GM23338 (cell line): ENCODE measurements at places on chromosomes 11 and 22. TPM values are rescaled to one million over a fixed set of nuclear protein-coding genes. Genes with fewer than 3 reads are reported as not detected.

DNA sequence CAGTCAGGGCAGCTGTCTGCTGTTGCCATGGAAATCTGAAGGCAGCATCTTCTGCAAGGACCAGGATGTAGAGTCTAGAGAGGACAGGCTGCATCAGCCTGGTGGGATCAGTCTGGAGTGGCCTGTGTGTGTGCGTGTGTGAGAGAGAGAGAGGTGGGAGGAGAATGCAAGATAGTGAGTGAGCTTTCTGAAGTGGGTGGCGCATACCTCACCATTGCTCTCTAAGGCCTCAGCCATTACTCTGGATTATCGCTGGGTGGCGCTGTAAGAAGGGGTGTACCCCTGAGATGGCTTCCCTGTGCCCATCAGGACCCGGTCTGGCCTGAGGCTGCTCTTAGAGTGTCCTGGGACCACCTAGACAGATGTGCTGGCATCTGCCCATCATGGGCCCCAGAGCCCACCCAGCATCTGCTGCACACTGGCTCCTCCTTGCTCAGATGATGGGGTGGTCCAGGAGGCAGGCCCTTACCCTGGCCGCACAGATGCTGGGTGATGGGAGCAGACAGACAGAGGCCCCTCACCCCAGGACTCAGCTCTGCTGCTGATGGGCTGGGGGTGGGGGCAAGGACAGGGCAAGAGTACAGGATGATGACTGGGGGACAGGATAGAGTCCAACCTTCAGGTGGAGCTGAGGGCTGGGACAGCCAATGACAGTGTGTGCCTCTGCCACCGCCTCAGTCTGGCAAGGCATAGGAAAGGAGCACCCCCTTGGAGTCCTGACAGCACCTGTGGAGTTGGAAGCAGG, 25.7 kb upstream of the TUB start:
- peak; percentile 75 for DNase-seq
- H3K4me1 ChIP-seq: no peaks in the 10 kb centered on the region; the same call in 1 of the 2 replicates
- H3K27me3 ChIP-seq: no peaks in the 10 kb centered on the region

The JAML gene
- 0.12 and 0.56 TPM in 2 replicates for total RNA-seq

DNA sequence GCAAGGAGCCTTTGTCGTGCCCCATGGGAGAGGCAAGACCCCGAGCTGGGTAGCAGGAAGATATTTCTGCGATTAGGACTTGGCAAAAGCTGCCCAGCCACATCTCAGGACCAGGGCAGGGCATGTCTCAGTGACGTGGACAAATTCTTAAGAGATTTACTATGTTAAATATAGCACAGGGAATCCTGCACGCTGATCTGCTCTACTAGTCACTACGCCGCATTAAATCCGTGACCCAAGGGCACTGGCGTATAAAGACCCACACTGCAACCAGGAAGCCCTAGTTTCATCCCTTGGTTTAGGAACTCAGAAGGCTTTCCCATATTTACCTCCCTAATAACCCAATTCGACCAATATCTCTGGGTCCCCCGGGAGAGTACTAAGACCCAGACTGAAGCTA, 35.1 kb downstream of the AP1B1 start:
- no peaks in the 10 kb centered on the region for H3K27me3 ChIP-seq
- H3K27ac ChIP-seq: no peak overlapping the region
- DNase-seq: no peak
- no peak overlapping the region for H3K4me3 ChIP-seq
- peaks cover 12% of the 10 kb centered on the region for H3K36me3 ChIP-seq

GRCh38 chr11:17075506-17075905, 2.0 kb downstream of the RPS13 start:
- peaks cover 35% of the 10 kb centered on the region for H3K36me3 ChIP-seq
- peak overlapping the region; percentile 91 for H3K4me3 ChIP-seq
- no peak for DNase-seq
- H3K27ac ChIP-seq: peak overlapping the region; percentile 75
- H3K27me3 ChIP-seq: no peaks in the 10 kb centered on the region

The VPREB1 gene
- not detected in 2 replicates for total RNA-seq

- no peak overlapping the region for H3K4me3 ChIP-seq
- H3K36me3 ChIP-seq: no peaks in the 10 kb centered on the region
- peaks cover 23% of the 10 kb centered on the region; the same call in 1 of the 2 replicates for H3K27me3 ChIP-seq
Measured at GRCh38 chr11:78399136-78399535, 18.5 kb downstream of the GAB2 start.

The GGTLC2 gene
- not detected in 2 replicates for total RNA-seq

- H3K27me3 ChIP-seq: no peaks in the 10 kb centered on the region
- H3K36me3 ChIP-seq: 0 out of 2 replicates have a peak, but pooled peaks cover 10% of the 10 kb centered on the region
- H3K4me1 ChIP-seq: no peaks in the 10 kb centered on the region
- DNase-seq: no peak
Measured at GRCh38 chr22:48332438-48333322, 1495.0 kb downstream of the BRD1 start.

- H3K4me3 ChIP-seq: peak overlapping the region; percentile 68
- peaks cover 44% of the 10 kb centered on the region for H3K27me3 ChIP-seq
Measured at GRCh38 chr22:37419969-37420685, 7.2 kb downstream of the ELFN2 start.

The CUL5 gene
- total RNA-seq: 23.2 and 26.0 TPM in 2 replicates

DNA sequence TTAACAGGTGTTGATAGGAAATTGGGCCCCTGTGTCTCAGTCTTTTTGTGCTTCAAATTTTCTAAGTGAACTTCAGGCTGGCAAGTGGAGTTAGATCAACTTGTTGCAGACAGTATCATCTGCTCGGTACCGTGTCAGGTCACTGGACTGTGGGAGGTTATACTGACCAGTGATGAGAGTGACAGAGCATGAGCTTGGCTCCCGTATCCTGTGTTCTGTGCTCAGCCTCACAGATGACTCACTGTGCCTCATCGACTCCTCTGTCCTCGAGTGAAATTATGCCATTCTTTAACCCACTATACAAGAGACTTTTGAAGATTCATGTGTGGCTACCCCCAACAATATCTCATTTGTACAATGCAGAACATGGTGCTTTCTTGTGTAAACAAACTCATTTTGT, 7.9 kb downstream of the GRAP2 start:
- no peak for DNase-seq
- no peaks in the 10 kb centered on the region for H3K36me3 ChIP-seq
- no peaks in the 10 kb centered on the region for H3K27me3 ChIP-seq
- H3K4me3 ChIP-seq: no peak overlapping the region

The RTN4R gene
- total RNA-seq: 33.4 and 38.4 TPM in 2 replicates

DNA sequence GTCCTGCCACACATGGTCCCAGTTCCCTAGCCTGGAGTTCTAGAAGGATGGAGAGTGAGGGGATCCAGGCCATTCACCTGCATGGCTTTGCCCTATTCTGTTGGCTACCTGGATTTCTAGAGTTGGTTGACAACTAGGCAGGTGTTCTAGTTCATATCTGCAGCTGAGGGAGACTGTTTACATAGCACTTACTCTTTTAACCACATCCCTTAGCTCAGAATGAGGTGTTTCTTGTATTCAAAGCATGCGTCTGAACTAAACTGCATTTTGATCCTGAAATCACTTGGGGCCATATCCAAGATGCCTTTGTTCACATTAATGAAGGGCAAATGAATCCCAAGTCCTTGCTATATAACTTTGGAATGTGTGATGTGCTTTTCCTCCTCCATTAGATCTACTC, 60.9 kb downstream of the SYT13 start:
- no peak overlapping the region for H3K27ac ChIP-seq
- H3K4me3 ChIP-seq: no peak overlapping the region
- no peaks in the 10 kb centered on the region for H3K27me3 ChIP-seq
- no peak for DNase-seq
- H3K4me1 ChIP-seq: no peaks in the 10 kb centered on the region

GRCh38 chr11:35583843-35584242, 34.4 kb upstream of the FJX1 start:
- H3K27me3 ChIP-seq: no peaks in the 10 kb centered on the region
- no peak overlapping the region for H3K27ac ChIP-seq
- H3K4me1 ChIP-seq: no peaks in the 10 kb centered on the region
- no peaks in the 10 kb centered on the region for H3K36me3 ChIP-seq
- no peak overlapping the region for H3K4me3 ChIP-seq
- no peak for DNase-seq

DNA sequence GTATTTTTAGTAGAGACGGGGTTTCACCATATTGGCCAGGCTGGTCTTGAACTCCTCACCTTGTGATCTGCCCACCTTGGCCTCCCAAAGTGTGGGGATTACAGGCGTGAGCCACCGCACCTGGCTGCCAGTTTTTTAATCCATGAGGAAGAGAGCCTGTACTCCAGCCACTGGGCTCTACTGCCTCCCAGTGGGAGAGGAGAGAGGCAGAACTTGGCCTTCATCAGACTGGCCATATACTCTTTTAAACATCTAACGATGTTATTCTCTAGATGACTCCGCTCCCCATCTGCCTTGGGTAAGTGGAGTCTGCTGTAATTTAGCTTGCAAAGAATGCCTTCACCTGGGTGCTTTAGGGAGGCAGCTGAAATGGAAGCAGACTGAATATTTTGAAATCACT, 34.6 kb downstream of the SLC6A5 start:
- H3K36me3 ChIP-seq: no peaks in the 10 kb centered on the region
- H3K27ac ChIP-seq: no peak overlapping the region
- no peaks in the 10 kb centered on the region for H3K27me3 ChIP-seq

The E2F8 gene
- 6.3 and 10.6 TPM in 2 replicates for total RNA-seq

The APOL5 gene
- total RNA-seq: not detected in 2 replicates

The CYTH4 gene
- total RNA-seq: not detected in 2 replicates

The OR5B2 gene
- not detected in 2 replicates for total RNA-seq

GRCh38 chr22:39498802-39499201, 3.3 kb upstream of the MIEF1 start:
- H3K4me1 ChIP-seq: peaks cover 13% of the 10 kb centered on the region
- no peaks in the 10 kb centered on the region for H3K36me3 ChIP-seq
- H3K27me3 ChIP-seq: peaks cover 19% of the 10 kb centered on the region

The SPI1 gene
- total RNA-seq: not detected in 2 replicates

GRCh38 chr22:29831958-29832357, 6.1 kb downstream of the ASCC2 start:
- DNase-seq: no peak
- H3K27ac ChIP-seq: no peak overlapping the region
- no peak overlapping the region for H3K4me3 ChIP-seq
- no peaks in the 10 kb centered on the region for H3K36me3 ChIP-seq
- H3K4me1 ChIP-seq: no peaks in the 10 kb centered on the region
- H3K27me3 ChIP-seq: no peaks in the 10 kb centered on the region

DNA sequence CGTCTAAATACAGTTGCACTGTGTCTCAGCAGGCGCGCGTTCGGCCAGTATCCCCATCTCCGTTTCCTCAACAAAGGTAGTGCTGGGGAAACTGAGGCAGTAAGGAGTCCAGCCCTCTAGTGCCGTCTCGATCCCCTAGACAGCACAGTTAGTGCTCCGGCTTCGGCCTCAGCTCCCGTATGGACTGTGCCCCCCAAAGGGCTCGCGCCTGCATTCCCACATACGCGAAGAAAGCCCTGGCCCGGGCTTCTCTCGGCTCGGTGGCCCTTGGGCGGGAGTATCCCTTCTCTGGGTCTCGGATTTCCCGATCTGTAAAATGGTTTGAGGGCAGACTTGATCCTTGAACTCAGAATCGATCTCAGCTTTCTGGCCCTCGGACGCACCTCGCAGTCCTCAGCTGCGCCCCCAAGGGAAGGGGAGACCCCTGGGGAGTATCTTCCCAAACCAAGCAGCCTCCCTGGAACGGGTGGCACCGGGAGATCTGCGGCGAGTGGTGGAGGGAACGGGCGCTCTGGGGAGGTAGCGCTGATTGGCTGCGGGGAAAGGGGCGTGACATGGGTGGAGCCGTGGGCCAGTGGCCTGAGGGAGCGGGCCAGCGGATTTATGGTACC, 759 bp upstream of the PEX16 start:
- H3K4me3 ChIP-seq: peak overlapping the region; percentile 95
- H3K27ac ChIP-seq: peak overlapping the region; percentile 73
- H3K36me3 ChIP-seq: no peaks in the 10 kb centered on the region
- H3K27me3 ChIP-seq: peaks cover 9% of the 10 kb centered on the region; the same call in 1 of the 2 replicates

DNA sequence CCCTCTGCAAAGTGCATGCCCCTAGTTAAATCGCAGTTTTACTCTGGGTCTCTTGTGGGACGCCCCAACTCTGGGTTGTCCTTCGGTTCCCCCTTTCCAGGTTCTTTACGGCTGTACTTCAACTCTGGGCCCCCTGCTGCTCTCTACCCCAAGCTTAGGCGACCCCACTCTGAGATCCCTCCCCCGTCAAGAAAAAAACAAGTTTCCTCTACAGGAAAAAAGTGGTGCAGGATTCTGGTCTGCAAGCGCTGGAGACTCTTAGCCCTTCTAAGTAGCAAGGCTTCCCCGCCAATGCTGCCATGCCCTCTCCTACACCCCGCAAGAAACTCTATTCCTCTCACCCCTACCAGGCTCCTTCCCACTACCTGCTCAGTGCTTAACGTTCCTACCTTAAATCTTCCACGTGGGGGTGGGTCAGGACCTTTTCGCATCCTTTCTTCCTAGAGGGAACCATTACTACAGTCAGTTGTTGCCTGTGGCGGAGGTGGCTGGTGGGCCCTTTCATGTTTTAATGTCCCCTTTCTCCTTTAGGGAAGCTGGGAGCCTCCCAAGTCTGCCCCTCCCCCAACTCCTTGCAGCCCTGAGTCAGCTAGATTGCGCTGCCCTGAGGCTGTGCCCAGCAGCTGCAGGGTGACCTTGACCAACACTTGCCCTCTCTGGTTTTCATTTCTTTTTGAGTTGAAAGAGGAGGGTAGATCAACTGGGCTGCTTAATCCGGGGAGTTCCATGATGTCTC, 1.4 kb downstream of the NEFH start:
- peak; percentile 92 for DNase-seq
- no peak overlapping the region for H3K27ac ChIP-seq
- H3K4me3 ChIP-seq: peak overlapping the region; percentile 65
- peaks cover 56% of the 10 kb centered on the region for H3K27me3 ChIP-seq
- no peaks in the 10 kb centered on the region; the same call in 1 of the 2 replicates for H3K36me3 ChIP-seq
- H3K4me1 ChIP-seq: peaks cover 28% of the 10 kb centered on the region

GRCh38 chr11:71341596-71341995, 89.2 kb upstream of the SHANK2 start:
- H3K36me3 ChIP-seq: no peaks in the 10 kb centered on the region
- H3K27me3 ChIP-seq: no peaks in the 10 kb centered on the region
- H3K27ac ChIP-seq: no peak overlapping the region
- H3K4me1 ChIP-seq: peaks cover 12% of the 10 kb centered on the region; the same call in 1 of the 2 replicates

GRCh38 chr11:69431893-69432738, 49.3 kb upstream of the LINC01488 start:
- no peak overlapping the region for H3K4me3 ChIP-seq
- no peak for DNase-seq
- no peak overlapping the region for H3K27ac ChIP-seq
- peaks cover 7% of the 10 kb centered on the region; the same call in 1 of the 2 replicates for H3K4me1 ChIP-seq

DNA sequence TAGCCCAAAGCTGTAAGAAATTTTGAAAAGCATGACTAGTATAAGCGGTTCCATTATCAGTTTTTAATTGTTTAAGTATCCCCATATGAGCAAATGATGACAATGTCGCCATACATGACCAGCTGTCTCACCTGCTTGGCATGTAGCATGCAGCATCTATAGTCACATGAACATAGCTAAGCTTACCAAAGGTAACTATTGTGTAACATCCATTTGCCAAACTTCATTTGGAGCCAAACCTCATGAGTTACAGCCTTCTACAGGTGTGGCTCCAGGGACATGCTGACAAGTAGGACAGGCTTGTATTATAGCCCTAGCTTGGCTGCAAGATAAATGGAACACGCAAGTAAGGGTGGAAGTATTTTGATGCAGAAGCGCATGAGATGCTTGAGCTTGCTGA, 30.4 kb downstream of the OR10A6 start:
- no peak overlapping the region for H3K27ac ChIP-seq
- H3K4me1 ChIP-seq: peaks cover 17% of the 10 kb centered on the region
- H3K36me3 ChIP-seq: peaks cover 14% of the 10 kb centered on the region; the same call in 1 of the 2 replicates
- H3K4me3 ChIP-seq: no peak overlapping the region
- no peak for DNase-seq
- no peaks in the 10 kb centered on the region for H3K27me3 ChIP-seq
